NCI-H774 (cell line): ENCODE measurements at places on chromosomes 3 and 15.

DNA sequence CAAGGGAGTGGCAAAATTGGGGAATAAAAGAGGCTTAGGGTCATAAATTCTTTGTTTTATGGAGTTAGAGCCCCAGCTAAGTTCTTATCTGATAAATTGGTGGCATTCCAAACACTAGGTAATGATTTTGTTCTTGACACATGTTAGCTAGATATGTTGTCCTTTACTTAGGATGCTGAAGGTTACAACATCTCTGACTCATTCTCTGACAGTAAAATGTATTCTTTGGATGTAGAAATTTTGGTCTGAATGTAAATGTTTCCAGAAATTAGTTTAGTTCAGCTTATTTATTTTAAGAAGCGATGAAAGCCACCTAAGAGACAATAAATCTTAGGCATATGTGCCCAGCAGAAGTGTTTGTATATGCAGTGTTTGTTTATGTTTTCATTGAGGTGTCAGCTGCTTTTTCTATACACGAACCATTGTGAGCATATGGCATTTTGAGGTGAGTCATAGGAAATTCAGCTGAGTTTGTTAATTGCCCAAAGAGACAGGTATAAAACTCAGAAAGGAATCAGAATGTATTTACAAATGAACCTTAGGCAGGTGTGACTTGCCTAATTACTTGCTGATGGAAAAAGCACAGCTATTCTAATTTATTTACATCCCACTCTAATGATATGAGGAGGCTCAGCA is 247.7 kb downstream of the AGBL1 start:
- peak; percentile 79 for DNase-seq

DNA sequence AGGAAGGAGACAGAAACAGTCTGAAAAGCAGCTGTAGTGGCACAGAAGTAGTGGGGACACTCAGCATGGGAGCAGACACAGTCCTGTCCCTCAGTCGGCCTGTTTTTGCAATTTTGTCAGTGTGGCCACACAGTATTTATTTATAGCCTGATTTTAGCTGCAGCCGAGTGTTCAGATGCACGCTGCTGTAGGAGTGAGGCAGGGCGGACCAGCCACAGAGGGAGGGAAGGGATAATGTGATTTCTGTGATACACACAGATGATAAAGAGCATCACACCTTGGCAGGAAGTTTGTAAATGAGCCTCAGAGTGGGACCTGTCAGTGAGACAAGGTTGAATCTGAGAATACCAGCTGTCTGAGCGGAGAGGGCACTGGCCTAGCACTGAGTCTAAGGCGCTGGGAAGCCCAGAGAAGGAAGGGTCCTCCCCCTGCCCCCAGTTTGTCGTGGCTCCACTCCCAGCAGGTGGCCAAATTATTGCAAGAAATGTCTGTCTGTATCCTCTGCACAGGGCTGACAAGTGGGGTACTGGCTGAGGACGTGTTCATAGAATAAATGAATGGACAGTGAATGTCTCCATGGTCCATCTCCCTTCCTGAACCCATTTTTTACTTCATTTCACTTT is 3.8 kb downstream of the PSTPIP1 start:
- DNase-seq: no peak

- no peak for DNase-seq
These were observed 46.1 kb downstream of the BTD start for GRCh38 chr3:15647611-15648167.

DNA sequence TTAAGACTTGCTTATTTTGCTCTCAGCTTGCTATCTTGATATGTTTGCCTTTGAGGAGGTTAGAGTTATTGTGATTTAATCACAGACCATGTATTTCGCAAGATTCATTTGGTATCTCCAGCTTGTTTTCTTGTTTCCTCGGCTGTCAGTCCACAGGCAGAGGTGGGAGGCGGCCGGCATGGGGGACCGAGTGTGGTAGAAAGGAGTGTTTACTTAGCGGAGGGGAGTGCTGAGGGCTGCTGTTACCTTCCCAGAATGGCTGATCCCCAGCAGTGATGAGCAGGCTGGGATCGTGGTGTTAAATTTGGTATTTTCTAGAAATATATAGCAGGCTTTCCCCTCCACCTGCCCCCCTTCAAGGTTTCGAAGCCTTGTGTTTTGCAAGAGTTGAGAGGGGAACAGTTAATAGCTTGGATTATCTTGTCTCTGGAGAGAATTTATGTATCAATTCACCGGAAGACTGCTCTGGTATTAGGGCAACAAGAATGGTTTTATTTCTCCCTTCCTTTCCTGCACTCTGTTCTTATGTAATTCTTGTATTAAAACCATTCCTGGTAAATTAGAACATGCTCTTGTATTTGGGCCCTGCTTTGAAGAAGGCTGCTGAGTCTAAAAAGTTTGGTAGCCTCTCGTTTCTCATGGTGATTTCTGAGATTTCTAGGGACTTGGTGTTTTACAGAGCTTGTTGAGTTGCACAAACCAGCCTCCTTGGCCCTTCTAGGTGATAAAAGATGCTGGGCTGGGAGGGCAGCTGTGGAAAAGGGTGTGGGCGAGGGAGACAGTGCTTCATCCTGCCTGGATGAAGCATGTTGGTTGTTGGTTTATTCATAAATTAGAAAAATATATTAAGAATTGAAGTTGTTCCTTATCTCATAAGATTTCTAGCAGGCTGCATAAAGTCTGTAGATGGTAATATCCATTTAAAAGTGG is 151.4 kb downstream of the IGF1R start:
- DNase-seq: no peak
